ENCODE measurements at places on chromosomes 7 and 10. TPM values are rescaled to one million over a fixed set of nuclear protein-coding genes. Genes with fewer than 3 reads are reported as not detected.

Gene CHST3
- 13.4 TPM for total RNA-seq

Gene SNCG
- 6.4 TPM for total RNA-seq

Gene IQUB
- 0.12 TPM for total RNA-seq

Gene GRB10
- total RNA-seq, result 24.3 TPM

Measured in cardiac ventricle fibroblast (primary cell).